ENCODE measurements at places on chromosomes 5 and 9.
A peak's percentile ranks its signal among the peaks of the same experiment; 100 is the strongest.

DNA sequence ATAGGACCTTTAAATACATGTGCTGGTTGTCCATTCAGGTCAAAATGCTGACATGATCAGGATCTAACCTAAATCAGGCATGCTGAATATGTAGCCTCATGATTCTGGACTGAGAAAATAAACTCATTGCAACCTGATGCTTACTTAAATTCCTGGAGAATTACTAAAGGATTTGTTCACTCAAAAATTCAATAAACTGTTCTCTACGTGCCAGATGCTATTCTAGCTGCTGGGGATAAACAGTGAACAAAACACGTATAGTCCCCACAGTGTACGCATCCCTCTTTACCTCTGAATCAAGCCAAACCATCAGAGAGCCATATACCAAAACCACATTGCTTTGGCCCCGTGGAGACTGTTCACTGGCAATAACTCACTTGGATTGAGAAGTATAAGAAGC is 6.1 kb downstream of the SCAI start:
- no peak overlapping the region for H3K27ac ChIP-seq
- no peak overlapping the region for H3K4me3 ChIP-seq
- H3K36me3 ChIP-seq, result no peaks in the 10 kb centered on the region
- DNase-seq, result no peak
- no peaks in the 10 kb centered on the region for H3K27me3 ChIP-seq

- H3K4me3 ChIP-seq, result no peak overlapping the region
- DNase-seq, result no peak
- H3K36me3 ChIP-seq, result no peaks in the 10 kb centered on the region
- H3K27ac ChIP-seq, result no peak overlapping the region
These were observed 102.4 kb downstream of the TTLL11 start for GRCh38 chr9:121990600-121991306.

- no peaks in the 10 kb centered on the region for H3K27me3 ChIP-seq
- H3K27ac ChIP-seq, result no peak within 1 kb of the TSS
- no peak within 1 kb of the TSS for H3K4me3 ChIP-seq
- peaks cover 2% of the 10 kb centered on the region for H3K4me1 ChIP-seq
- no peaks in the 10 kb centered on the region for H3K36me3 ChIP-seq
- DNase-seq, result no peak
These were observed at the start of gene ANKDD1B for GRCh38 chr5:75611311-75612225. Gene ANKDD1B, plus strand, starts transcription at chr5:75611453. Its CDS starts 182 bp downstream, at chr5:75611635.

GRCh38 chr5:95043648-95044047 is 241.2 kb downstream of the MCTP1 start:
- no peaks in the 10 kb centered on the region for H3K27me3 ChIP-seq
- H3K27ac ChIP-seq, result no peak overlapping the region
- no peak for DNase-seq
- no peaks in the 10 kb centered on the region for H3K4me1 ChIP-seq
- H3K36me3 ChIP-seq, result no peaks in the 10 kb centered on the region
- H3K4me3 ChIP-seq, result no peak overlapping the region

GRCh38 chr5:103587185-103587748 is 24.7 kb upstream of the NUDT12 start:
- DNase-seq, result no peak
- H3K36me3 ChIP-seq, result no peaks in the 10 kb centered on the region
- H3K4me3 ChIP-seq, result no peak overlapping the region
- no peaks in the 10 kb centered on the region for H3K27me3 ChIP-seq

DNA sequence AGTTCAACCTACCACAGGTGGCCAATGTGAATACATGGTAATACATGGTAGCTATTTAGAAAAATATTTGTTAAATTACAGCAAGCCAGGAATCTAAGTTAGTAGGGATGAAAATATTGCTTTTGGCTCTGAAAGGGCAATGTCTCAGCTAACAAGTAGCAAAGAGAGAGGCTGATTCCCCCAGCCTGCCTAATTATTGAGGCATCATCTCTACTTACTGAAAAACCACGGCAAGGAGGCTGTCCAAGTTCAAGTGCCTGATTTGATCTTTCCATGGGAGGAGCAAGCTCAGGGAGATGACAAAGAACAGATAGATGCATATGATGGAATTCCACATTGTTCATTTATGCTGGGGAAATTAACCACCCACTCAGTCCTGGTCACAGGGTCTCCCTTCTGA is 28.7 kb upstream of the UBTD2 start:
- no peaks in the 10 kb centered on the region for H3K36me3 ChIP-seq
- H3K27ac ChIP-seq, result no peak overlapping the region
- DNase-seq, result no peak
- no peaks in the 10 kb centered on the region for H3K27me3 ChIP-seq

GRCh38 chr9:99954819-99955218 is 48.4 kb downstream of the STX17 start:
- H3K4me1 ChIP-seq, result no peaks in the 10 kb centered on the region
- H3K4me3 ChIP-seq, result no peak overlapping the region
- H3K27ac ChIP-seq, result no peak overlapping the region
- H3K27me3 ChIP-seq, result no peaks in the 10 kb centered on the region
- DNase-seq, result no peak
- no peaks in the 10 kb centered on the region for H3K36me3 ChIP-seq

DNA sequence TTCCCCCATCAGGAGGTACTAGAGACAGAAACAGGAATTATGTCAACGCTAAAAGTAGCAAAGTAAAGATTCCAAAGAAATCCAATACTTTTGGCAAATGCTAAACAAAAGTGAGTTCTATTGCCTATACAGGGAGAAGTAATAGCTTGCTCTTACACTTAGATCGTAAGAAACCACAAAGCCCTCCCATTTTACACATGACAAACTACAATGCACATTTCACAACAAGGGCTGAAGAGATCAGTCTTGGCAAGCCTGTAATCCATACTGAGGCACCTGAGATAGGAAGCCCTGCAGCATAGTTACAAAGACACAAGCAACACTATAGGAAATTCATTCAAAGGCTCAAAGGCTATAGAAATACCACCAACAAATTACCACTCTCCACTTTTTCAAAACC is 7.7 kb downstream of the HNRNPK start:
- no peaks in the 10 kb centered on the region for H3K27me3 ChIP-seq
- peaks cover 39% of the 10 kb centered on the region for H3K36me3 ChIP-seq
- no peak for DNase-seq
- H3K27ac ChIP-seq, result no peak overlapping the region
- H3K4me3 ChIP-seq, result no peak overlapping the region
- H3K4me1 ChIP-seq, result no peaks in the 10 kb centered on the region

DNA sequence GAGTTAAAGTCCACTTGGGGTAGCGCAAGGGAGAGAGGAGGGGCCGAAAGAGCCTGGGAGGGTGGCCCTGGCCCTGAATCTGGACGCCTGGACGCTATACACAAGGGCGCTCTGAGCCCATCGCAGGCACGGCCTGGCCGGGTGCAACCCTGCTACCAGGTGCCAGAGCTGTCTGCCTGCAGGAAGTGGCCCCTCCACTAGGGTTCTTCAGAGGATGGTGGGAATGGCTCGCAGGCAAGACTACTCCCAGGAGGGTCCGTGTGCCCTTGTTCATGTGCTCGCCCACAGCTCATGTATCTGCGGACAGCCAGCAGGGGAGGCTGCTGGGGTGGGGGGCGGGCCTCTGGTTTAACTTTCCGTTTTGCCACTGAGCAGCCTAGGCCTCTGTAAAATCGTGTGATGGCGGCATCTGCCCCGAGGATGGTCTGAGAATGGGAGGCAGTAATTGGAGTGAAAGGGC is 1.4 kb upstream of the NKD2 start:
- DNase-seq, result no peak
- H3K27ac ChIP-seq, result no peak overlapping the region
- no peaks in the 10 kb centered on the region for H3K36me3 ChIP-seq
- H3K27me3 ChIP-seq, result peaks cover 33% of the 10 kb centered on the region
- H3K4me3 ChIP-seq, result no peak overlapping the region

DNA sequence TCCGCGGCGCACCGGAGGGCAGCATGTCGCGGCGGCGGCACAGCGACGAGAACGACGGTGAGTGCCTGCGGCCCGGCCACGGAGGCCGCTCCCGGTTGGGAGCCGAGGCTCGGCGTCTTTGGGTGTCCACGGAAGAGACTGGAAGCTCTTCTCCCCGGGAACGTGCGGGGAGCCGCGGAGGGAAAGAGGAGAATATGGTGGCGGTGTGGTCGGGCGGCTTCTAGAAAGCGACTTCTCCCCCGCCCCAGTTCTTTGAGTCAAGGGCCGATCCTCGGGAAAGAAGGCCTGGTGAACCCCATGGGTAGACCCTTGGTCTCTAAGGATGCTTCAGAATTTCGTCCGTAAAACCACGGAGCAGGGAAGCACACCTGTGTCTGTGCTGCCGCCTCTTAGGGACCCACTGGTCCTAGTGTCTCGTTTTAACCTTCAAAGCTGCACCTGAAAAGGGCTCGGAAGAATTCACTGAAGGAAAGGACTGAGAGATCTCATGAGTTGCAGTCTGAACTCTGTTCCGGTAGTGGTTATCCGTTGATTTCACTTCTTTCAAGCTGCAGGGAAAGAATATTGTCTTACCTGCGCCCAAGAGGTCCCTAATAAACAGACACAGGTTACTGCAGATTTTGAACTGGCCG is 354 bp downstream of the NCBP1 start:
- no peak overlapping the region for H3K27ac ChIP-seq
- H3K27me3 ChIP-seq, result no peaks in the 10 kb centered on the region
- no peak for DNase-seq
- peak overlapping the region; percentile 90 for H3K4me3 ChIP-seq
- H3K4me1 ChIP-seq, result peaks cover 5% of the 10 kb centered on the region
- no peaks in the 10 kb centered on the region for H3K36me3 ChIP-seq

DNA sequence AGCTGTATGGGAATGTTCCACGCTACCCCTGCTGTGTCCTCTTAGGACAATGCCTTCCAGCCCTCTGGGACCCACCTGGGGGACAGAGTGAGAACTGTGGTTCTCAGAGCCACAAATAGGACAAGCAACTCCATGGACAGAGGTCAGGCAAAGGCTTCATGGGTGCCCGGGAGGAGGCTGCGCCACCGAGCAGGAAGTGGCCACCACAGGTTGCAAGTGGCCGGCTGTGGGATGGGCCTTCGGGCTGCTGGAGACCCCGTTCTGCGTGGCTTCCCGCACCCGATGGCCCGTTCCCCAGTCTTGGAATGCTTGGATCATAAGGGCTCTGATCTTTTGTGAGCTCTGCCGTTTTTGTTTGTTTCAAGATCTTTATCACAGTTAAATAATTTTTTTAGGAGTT is 118.8 kb downstream of the BOD1 start:
- no peaks in the 10 kb centered on the region for H3K27me3 ChIP-seq
- no peak overlapping the region for H3K4me3 ChIP-seq
- DNase-seq, result no peak
- H3K36me3 ChIP-seq, result no peaks in the 10 kb centered on the region

DNA sequence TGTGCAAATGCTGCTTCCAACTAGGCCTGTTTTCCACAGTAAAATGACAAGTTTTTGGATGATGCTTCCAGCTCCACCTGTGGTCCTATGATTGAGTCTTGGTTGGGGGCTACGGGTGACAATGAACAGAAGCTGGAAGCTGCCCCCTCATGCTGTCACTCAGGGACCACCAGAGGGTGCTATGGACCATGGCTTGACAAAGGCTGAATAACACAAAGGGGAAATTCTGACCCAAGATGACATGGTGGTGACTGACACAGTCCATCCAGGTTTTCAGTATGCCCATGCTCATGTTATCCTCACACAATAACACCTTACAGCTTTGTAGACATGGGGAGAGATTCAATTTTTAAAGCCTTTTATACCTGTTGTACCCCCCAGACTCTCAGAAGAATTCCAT is 23.9 kb upstream of the SAP30L start:
- no peaks in the 10 kb centered on the region for H3K27me3 ChIP-seq
- no peaks in the 10 kb centered on the region for H3K36me3 ChIP-seq
- H3K4me1 ChIP-seq, result peaks cover 2% of the 10 kb centered on the region
- peak; percentile 41 for DNase-seq
- H3K4me3 ChIP-seq, result no peak overlapping the region
- no peak overlapping the region for H3K27ac ChIP-seq

DNA sequence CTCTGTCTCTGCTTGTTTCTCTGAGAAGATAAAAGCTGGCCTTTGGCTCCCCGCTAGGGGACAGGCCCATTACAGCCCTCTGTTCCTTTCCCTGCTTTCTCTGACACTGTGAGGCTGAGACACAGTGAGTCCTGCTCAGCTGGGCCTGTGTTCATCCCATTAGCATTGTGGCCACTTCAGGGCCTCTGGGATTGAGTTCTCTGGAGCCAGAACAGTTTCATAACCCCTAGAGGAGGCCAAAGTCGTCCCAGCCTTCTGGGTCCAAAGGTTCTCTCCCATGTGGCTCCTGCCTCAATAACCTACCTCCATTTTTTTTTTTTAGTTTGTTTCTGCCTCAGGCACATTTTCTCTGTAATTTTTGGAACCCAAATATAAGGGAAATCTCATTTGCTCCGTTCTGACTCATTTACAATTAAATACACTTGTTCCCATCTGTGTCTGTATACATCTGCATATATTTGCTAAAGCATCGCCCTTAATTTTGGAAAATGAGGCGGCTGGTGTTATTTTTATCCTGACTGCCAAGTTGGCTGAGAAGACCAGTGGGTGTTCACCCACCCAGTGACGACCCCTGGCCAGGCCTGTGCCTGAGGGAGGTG is 27.3 kb upstream of the CTNNA1 start:
- H3K27ac ChIP-seq, result no peak overlapping the region
- no peak for DNase-seq
- no peaks in the 10 kb centered on the region for H3K36me3 ChIP-seq
- H3K4me3 ChIP-seq, result no peak overlapping the region

GRCh38 chr5:67858471-67859031 is 357.0 kb upstream of the PIK3R1 start:
- no peaks in the 10 kb centered on the region for H3K4me1 ChIP-seq
- no peak overlapping the region for H3K27ac ChIP-seq
- no peaks in the 10 kb centered on the region for H3K27me3 ChIP-seq
- no peak overlapping the region for H3K4me3 ChIP-seq
- DNase-seq, result no peak
- no peaks in the 10 kb centered on the region for H3K36me3 ChIP-seq

DNA sequence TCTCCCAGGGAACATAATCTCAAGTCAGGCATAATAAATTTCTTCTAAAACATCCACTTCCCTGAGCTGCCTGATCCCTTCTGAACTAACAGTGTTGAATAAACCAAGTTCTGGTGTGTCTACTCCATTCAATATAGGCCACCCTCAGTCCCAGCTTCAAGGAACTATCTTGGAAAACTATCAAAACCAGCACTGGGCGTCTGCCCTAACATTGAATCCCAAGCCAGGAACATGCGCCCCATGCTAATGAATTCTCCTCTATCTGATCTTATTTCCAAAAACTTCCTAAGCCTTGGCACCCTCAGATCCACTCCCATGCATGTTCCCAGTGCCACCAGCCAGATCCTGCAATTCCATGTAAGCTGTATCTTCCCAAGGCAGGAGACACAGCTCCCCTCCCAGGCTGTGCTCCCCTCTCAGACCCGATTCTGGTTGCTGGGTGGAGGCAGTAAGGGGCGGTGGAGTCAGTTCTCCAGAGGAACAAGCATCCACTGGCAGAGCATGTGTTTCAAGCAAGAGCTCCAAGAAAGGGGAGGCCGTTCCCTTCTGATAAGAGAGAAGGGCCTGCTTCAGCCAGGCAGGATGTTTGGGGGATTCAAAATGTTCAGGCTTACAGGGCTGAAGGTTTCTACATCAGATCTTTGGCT is 13.1 kb upstream of the FOXI1 start:
- no peak overlapping the region for H3K4me3 ChIP-seq
- H3K36me3 ChIP-seq, result no peaks in the 10 kb centered on the region
- H3K4me1 ChIP-seq, result no peaks in the 10 kb centered on the region
- DNase-seq, result no peak
- H3K27me3 ChIP-seq, result no peaks in the 10 kb centered on the region

- H3K27ac ChIP-seq, result no peak overlapping the region
- H3K27me3 ChIP-seq, result no peaks in the 10 kb centered on the region
- no peaks in the 10 kb centered on the region for H3K4me1 ChIP-seq
- peaks cover 2% of the 10 kb centered on the region for H3K36me3 ChIP-seq
These were observed 10.5 kb downstream of the ADAMTS16 start for GRCh38 chr5:5150667-5151066.

- H3K36me3 ChIP-seq, result no peaks in the 10 kb centered on the region
- DNase-seq, result no peak
- no peak overlapping the region for H3K4me3 ChIP-seq
- no peaks in the 10 kb centered on the region for H3K27me3 ChIP-seq
- H3K4me1 ChIP-seq, result no peaks in the 10 kb centered on the region
- no peak overlapping the region for H3K27ac ChIP-seq
These were observed 3.2 kb upstream of the ANKHD1 start for GRCh38 chr5:140398379-140398811.

Measured in iPS DF 6.9 (cell line).